ENCODE measurements at places on chromosomes 13 and 19. TPM values are rescaled to one million over a fixed set of nuclear protein-coding genes. Genes with fewer than 3 reads are reported as not detected.
A peak's percentile ranks its signal among the peaks of the same experiment; 100 is the strongest.

The LHB gene
- not detected for total RNA-seq

GRCh38 chr13:47044842-47045241 is 148.0 kb upstream of the HTR2A start:
- no peaks in the 10 kb centered on the region for H3K27me3 ChIP-seq
- DNase-seq: no peak
- no peaks in the 10 kb centered on the region for H3K36me3 ChIP-seq
- no peaks in the 10 kb centered on the region for H3K4me1 ChIP-seq

DNA sequence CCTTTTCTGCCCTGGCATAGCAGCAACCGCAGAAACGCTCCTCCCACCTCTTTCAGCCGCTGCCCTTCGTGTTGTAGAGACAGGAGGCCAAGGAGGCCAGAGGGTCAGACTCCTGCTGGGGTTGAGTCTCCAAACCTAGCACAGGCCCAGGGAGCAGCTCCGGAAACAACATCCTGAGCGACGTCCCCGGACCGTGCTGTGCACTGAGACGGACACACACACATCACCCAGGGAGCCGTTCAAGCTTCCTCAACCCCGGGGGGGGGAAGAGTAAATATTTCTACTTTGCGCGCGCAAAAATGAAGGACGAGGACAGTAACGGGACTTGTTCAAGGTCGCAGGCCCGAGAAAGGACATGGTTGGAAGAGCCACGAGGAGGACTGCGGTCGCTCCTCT is 657 bp downstream of the ZNF550 start:
- H3K27me3 ChIP-seq: no peaks in the 10 kb centered on the region
- peak; percentile 58 for DNase-seq
- peak overlapping the region; percentile 77 for H3K4me3 ChIP-seq
- H3K36me3 ChIP-seq: peaks cover 18% of the 10 kb centered on the region
- peaks cover 14% of the 10 kb centered on the region for H3K4me1 ChIP-seq

The NAPSA gene
- total RNA-seq: 0.51 TPM

The LMTK3 gene
- total RNA-seq: not detected

- no peak overlapping the region for H3K4me3 ChIP-seq
- no peaks in the 10 kb centered on the region for H3K4me1 ChIP-seq
- no peak overlapping the region for H3K27ac ChIP-seq
- DNase-seq: no peak
- H3K27me3 ChIP-seq: no peaks in the 10 kb centered on the region
Measured at GRCh38 chr13:65677906-65678305, 1552.2 kb downstream of the PCDH9 start.

The KCNRG gene
- 0.97 TPM for total RNA-seq

The TEX101 gene
- not detected for total RNA-seq

The SUPT20H gene
- 28.6 TPM for total RNA-seq

The CATSPERD gene
- total RNA-seq: not detected

- no peaks in the 10 kb centered on the region for H3K36me3 ChIP-seq
- H3K27ac ChIP-seq: peak overlapping the region; percentile 93
- peak overlapping the region; percentile 64 for H3K4me3 ChIP-seq
- peaks cover 33% of the 10 kb centered on the region for H3K4me1 ChIP-seq
- peak; percentile 78 for DNase-seq
Measured at GRCh38 chr19:46859637-46860124, 1.1 kb upstream of the ARHGAP35 start.

GRCh38 chr19:43778651-43779050 is 2.1 kb downstream of the KCNN4 start:
- H3K27ac ChIP-seq: no peak overlapping the region
- H3K4me3 ChIP-seq: no peak overlapping the region
- H3K36me3 ChIP-seq: no peaks in the 10 kb centered on the region
- DNase-seq: no peak

The IER2 gene
- 27.8 TPM for total RNA-seq

DNA sequence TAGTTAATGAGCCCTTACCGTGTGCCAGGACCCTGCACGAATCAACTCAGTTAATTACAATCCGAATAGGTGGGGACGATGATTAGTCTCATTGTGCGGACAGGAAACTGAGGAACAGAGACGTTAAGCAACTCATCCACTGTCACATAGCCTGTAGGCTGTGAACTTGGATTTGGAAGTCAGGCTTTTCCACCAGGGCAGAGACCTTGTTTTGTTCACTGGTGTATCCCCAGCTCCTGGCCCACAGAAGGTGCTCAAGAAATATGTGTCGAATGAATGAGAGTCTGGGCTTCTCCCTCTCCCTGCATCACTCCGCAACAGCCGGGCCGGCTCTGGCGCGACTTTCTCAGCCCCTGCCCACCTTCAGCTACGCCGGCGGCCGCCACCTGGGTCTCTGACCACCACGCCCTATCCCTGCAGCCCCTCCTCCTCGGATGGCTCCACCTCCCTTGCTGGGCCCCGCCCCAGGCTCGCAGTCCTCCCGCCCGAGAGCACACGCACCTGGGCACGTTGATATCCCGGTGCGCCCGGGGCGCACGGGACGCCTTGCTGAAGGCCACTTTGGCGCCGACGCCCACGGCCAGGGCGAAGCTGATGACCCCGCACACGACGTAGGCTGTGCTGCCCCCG is 1.3 kb downstream of the SHISA7 start:
- no peak overlapping the region for H3K4me3 ChIP-seq
- H3K4me1 ChIP-seq: no peaks in the 10 kb centered on the region
- DNase-seq: no peak
- peaks cover 33% of the 10 kb centered on the region for H3K27me3 ChIP-seq

The CLEC4G gene
- total RNA-seq: not detected

The ZNF724 gene
- total RNA-seq: 4.3 TPM

The DMPK gene
- total RNA-seq: 26.6 TPM

The PSG5 gene
- 430 TPM for total RNA-seq

DNA sequence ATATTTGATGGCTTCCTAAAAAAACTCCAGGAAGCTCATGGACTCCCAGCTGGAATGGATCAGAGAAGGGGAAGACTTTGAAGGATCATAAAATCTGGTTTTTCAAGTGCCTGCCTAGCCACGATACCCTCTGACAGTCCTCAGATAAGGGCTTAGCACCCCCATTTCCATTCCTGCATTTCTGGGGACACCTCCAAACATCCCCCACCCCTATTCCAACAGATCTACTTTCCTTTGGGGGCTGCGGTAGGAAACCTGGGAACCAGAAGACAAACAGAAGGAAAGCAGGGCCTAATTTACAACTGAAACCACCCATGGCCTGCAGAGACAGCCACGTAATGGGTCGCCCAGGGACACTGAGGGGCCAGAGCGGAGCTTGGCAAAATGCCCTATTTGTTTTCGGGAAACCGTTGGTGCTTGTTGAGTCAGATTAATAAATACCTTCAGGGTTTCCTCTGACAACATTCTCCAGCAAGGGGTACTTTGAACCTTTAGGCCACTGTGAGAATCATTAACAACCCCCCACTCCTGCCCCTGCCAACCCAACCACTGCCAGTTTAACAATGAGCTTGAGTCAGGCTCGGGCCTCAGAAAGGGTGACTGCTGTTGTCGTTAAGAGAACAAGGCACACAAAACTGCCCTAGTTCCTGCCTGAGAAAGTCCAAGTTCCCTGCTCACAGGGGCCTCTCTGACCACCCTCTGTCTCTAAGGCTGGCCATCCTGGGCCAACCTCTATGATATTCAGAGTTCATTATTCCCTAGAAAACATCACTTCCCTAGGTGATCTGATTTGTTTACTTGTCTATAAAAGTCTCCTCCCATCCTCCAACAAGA is 23.5 kb downstream of the RHPN2 start:
- H3K4me3 ChIP-seq: no peak overlapping the region
- no peak overlapping the region for H3K27ac ChIP-seq
- H3K4me1 ChIP-seq: no peaks in the 10 kb centered on the region
- H3K36me3 ChIP-seq: no peaks in the 10 kb centered on the region
- DNase-seq: peak; percentile 16
- H3K27me3 ChIP-seq: no peaks in the 10 kb centered on the region

DNA sequence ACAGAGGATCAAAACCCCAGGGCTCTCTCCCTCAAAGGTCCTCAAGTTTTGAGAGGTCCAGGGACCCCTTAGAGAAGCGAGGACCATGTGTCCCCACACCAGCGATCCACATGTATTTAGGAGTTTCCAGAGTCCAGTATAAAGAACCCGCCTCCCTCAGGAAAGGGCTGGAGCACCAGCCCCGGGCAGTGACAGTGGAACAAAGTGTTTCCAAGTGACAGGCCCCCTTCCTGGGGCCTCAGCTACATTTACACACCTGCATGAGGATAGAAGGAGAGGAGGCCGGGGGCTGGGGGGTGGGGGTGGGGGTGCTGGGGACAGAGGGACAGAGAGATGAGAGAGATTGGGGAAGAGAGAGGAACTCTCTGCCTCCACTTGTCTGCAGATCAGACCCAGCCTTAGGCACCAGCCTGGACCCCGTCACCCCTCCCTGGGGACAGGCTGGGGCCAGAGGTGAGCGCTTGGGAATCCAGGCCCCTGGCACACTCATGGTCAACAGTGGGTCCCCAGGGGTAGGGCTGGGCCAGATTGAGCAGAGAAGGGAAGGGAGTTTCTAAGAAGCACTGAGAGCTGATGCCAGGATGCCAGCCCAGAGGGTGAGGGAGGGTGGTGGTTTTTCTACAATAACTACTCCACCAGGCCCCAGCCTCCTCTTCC is 802 bp downstream of the BCAM start:
- DNase-seq: no peak
- H3K4me3 ChIP-seq: peak overlapping the region; percentile 76
- no peaks in the 10 kb centered on the region for H3K36me3 ChIP-seq
- H3K27ac ChIP-seq: no peak overlapping the region
- peaks cover 5% of the 10 kb centered on the region for H3K4me1 ChIP-seq

DNA sequence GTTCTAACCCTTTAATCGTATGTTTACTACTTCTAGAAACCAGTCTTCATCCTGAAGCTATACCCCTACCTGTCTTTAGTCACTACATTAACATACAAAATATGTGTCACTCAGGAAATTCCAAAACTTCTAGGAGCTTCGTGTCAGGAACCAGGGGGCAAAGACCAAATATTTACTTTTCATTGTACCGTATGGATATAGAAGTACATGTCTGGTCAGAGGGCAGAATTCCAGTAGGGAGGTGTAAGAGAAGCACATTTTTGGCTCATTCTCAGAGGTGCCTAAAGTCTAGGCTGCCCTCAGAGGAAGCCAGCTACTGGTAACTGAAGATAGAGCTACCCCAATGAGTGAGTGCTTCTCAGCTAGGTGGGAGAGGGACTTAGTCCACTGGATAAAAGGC is 320.7 kb downstream of the DIAPH3 start:
- H3K4me1 ChIP-seq: no peaks in the 10 kb centered on the region
- no peaks in the 10 kb centered on the region for H3K36me3 ChIP-seq
- no peak for DNase-seq
- H3K4me3 ChIP-seq: no peak overlapping the region
- H3K27me3 ChIP-seq: no peaks in the 10 kb centered on the region
- H3K27ac ChIP-seq: no peak overlapping the region

GRCh38 chr19:23779645-23780044 is 21.0 kb upstream of the ZNF681 start:
- no peak for DNase-seq
- H3K27me3 ChIP-seq: no peaks in the 10 kb centered on the region
- no peaks in the 10 kb centered on the region for H3K4me1 ChIP-seq
- H3K36me3 ChIP-seq: no peaks in the 10 kb centered on the region
- no peak overlapping the region for H3K27ac ChIP-seq
- no peak overlapping the region for H3K4me3 ChIP-seq

The SLC39A3 gene
- 38.4 TPM for total RNA-seq

The ZNF554 gene
- 3.0 TPM for total RNA-seq

The HIF3A gene
- not detected for total RNA-seq

The ZNF837 gene
- 2.5 TPM for total RNA-seq

- peak; percentile 69 for DNase-seq
- H3K36me3 ChIP-seq: no peaks in the 10 kb centered on the region
- H3K27ac ChIP-seq: no peak overlapping the region
- H3K4me3 ChIP-seq: no peak overlapping the region
Measured at GRCh38 chr19:28847468-28847867, 365.5 kb downstream of the UQCRFS1 start.

The PALM gene
- 2.7 TPM for total RNA-seq

The MAB21L1 gene
- 13.4 TPM for total RNA-seq

DNA sequence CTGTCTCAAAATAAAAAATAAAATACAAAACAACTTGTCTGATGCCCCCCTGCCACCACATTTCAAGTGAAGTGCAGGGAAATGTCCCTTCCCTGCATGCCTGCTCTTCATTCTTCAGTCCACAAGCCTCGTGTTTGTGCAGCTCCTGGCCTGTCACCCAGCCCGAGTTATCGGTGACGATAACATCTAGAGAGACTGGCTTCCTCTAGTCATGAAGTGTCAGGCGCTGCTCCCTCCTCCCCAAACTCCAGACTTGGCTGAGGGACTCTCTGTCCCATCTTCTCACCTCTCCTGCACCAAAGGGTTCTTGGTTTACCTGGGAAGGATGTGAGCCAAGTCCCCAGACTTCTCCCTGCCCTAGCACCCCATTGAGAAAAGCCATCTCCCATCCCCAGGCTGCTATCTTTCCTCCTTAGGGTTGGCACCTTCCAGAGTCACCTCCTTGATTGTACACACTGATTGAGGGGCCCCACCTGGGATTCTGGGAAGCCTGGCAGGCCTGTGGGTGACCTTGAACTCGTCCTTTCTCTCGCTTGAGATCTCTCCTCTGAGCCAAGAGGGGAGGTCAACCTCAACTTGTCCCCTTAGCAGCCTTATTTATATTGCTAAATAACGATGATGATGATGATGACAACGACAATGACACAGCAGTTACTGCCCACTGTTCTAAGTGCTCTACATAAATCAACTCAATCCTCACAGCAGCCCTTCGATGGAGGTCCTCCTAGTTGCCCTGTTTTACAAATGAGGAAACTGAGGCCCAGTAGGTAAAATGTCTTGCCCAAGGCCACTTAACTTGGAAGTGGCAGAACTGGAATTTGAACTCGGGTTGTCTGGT is 13.1 kb upstream of the PLAUR start:
- no peak overlapping the region for H3K4me3 ChIP-seq
- no peaks in the 10 kb centered on the region for H3K36me3 ChIP-seq
- DNase-seq: no peak
- no peak overlapping the region for H3K27ac ChIP-seq
- H3K27me3 ChIP-seq: no peaks in the 10 kb centered on the region
- no peaks in the 10 kb centered on the region for H3K4me1 ChIP-seq

DNA sequence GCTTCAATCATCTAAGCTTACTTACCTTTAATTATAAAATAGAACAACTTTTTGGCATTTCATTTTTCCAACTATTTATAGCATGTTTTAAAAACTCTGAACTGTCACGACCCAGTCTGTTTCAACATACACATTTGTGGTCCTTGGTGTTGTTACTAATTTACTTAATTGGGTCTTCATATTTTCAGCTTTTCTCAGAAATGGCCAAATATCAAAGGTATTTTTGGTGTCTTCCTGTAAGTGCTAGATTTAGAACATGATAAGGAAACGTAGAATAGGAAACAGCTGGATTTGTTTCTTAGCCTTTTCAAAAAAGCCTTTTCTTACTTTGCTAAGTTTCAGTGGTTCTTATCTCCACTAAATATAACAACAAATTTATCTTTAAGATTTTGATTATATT is 11.4 kb downstream of the LPAR6 start:
- no peaks in the 10 kb centered on the region for H3K36me3 ChIP-seq
- peaks cover 75% of the 10 kb centered on the region for H3K4me1 ChIP-seq
- H3K4me3 ChIP-seq: peak overlapping the region; percentile 42
- H3K27ac ChIP-seq: peak overlapping the region; percentile 91
- H3K27me3 ChIP-seq: no peaks in the 10 kb centered on the region

GRCh38 chr13:64912141-64912540 is 2318.0 kb downstream of the PCDH9 start:
- H3K36me3 ChIP-seq: no peaks in the 10 kb centered on the region
- no peaks in the 10 kb centered on the region for H3K27me3 ChIP-seq
- H3K4me1 ChIP-seq: peaks cover 22% of the 10 kb centered on the region
- H3K27ac ChIP-seq: peak overlapping the region; percentile 11
- peak; percentile 58 for DNase-seq
- H3K4me3 ChIP-seq: no peak overlapping the region

The TUBA3C gene
- total RNA-seq: not detected

The IGFL2 gene
- not detected for total RNA-seq
